ENCODE measurements at places on chromosomes 1 and 21. TPM values are rescaled to one million over a fixed set of nuclear protein-coding genes. Genes with fewer than 3 reads are reported as not detected.

SPEN gene
- total RNA-seq: 69.8 TPM

DNA sequence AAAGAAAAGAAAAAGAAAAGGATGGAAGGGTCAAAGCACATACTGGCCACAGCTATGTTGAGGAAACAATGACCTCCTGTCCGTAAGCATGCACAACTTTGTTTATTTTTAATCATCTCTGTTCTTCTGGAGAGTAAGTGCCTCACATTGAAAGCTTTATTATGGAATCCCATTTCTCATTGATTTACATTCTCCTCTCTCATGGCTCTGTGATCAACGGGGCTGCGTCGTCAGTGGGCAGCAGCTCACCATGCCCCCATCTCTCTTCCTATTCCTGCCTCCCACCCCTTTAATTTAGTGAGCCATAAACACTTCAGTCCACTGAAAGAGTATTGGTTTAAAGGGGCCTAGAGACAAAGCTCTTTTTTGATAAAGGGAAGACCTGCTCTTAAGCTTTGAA lies 98.9 kb downstream of the KAZN start:
- no peak for DNase-seq

DNA sequence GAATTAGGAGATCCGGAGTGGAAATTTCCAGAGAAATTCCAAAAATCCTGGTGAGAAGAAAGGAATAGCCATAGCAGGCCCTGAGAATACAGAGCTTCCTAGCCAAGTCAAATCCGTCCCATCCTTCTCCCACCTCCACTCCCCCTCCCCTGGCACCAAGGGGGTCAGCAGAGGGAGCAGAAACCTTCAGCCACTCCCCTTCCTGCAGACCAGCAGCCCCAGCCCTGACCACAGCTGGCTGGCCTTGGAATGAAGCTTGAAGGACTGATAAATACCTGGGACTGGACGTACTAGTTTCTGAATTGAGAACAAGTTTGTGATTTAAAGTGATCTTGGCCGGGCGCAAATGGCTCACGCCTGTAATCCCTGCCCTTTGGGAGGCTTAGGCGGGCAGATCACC lies 13.8 kb upstream of the RIPPLY3 start:
- DNase-seq: no peak

EFNA4 gene
- 8.1 TPM for total RNA-seq

PGLYRP4 gene
- not detected for total RNA-seq

RHD gene
- not detected for total RNA-seq

TAS1R1 gene
- total RNA-seq: not detected

- DNase-seq: no peak
Observed at GRCh38 chr1:147201276-147201675, 23.9 kb downstream of the FMO5 start.

DNA sequence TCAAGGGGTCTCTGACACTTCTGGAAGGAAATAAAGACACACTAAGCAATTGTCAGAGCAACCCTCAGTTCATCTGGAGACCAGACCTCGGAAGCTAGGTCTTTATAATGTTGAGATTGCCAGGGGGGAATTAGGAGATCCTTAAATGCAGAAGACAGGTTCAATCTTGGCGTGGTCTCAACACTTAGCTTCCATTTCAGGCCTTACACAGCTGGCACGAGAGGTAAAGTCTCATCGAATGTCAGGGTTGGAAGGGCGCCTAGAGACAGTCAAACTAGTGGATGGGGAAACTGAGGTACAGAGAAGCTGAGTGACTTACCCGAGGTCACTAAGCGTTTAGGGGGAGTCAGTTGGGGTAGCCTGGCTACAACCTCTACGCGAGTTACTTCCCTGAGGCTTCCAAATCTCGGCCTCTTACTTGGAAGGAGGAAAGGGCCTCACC lies 562 bp upstream of the EPB41 start:
- DNase-seq: no peak

DNA sequence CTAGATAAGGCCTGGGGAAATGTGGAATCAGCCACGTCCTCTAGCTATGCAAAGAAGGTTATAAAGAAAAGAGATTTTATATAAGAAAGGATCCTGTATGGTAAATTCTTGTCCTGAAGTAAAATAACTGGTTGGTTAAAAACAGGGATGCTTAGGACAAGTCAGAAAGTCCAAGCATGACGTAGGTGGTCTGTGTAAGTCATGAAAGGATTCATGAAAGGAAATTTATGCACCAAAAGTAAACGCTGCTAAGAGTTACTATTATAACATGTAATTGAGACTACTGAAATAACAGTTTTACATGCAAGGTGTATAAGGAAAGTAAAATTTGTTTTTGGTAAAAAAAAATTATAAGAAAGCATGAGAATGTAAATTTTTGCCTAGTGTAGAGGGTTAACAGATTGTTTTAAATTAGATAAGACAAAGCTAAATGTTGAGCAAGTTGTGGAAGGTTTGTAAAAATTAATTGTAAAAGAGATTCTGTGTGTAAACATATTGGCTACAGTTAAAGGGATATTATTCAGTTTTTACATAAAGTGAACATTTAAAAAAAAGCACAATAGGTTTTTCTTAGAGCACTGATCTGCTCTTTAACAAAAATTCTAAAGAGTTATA lies 43.9 kb downstream of the PIGK start:
- DNase-seq: no peak

DNA sequence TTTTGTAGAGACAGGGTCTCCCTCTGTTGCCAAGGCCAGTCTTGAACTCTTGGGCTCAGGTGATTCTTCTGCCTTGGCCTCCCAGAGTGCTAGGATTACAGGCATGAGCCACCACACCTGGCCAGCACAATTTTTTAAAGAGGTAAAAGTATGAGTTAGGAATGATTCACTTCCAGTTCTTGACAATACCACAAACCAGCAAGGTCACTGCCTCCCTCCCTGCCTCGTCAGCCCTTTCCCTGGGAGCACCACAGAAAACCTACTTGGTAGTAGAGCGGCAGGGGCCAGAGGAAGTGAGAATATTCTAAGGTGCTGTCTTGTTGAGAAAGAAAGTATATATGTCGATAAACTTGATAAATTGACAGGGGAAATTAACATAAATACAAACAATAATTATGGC lies 10.8 kb upstream of the CDA start:
- DNase-seq: no peak
